ENCODE measurements at places on chromosomes 5 and 9.

DNA sequence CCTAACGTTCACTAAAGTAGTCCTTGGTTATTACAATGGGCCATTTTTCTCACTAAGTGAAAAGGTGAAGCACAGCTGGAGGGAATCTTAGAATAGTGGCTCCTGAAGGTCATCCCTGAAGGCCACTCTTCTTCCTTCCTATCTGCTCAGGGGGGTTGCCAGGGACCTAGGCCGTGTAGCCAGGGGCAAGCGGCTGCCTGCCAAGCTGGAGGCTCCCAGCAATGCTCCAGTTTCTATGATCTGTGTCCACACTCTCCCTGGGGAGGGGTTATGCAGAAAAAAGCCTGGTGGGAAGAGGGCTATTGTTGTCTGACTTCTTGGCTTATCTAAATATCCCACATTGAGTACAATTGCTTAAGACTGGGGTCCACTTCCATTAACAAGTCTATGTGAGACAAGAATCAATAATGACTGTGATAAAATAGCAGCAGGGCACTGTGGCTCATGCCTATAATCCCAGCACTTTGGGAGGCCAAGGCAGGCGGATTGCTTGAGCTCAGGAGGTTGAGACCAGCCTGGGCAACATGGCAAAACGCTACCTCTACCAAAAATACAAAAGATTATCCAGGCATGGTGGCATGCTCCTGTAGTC is 3.8 kb downstream of the NMRK1 start:
- no peak for DNase-seq

DNA sequence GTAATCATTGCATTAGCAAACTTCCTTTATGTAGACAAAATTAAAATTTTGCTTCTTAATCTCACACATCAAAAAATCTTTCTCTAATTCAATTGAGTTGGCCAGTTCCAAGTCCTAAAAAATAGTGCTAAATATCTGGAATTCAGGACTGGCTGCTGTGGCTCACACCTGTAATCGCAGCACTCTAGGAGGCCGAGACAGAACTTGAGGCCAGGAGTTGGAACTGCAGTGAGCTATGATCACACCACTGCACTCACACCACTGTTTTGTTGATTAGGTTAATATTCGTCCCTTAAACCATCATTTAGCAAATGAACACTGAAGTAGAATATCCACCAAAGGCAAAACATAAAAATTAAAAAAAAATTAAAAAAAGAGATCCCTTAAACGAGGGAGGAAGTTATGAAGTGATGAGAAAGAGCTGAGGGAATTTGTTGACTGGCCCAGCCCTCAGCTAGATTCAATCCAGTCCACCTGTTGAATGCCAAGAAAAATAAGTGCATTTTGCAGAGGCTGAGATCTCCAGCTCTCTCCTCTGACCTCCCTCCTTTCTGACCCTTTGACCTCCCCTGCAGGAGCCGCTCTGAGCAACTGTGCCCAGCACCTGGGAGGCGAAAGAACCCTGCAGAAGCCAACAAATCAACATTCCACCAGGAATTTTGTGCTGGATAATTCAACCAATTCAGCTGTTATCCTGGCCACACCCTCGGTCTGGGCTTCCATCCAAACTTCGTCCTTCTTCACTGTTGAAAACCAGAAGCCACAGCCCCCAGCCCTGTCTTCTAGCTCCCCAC is 96.8 kb downstream of the OR2K2 start:
- DNase-seq, result no peak

- no peak for DNase-seq
Measured at GRCh38 chr5:126354858-126355731, 68.1 kb upstream of the GRAMD2B start.

DNA sequence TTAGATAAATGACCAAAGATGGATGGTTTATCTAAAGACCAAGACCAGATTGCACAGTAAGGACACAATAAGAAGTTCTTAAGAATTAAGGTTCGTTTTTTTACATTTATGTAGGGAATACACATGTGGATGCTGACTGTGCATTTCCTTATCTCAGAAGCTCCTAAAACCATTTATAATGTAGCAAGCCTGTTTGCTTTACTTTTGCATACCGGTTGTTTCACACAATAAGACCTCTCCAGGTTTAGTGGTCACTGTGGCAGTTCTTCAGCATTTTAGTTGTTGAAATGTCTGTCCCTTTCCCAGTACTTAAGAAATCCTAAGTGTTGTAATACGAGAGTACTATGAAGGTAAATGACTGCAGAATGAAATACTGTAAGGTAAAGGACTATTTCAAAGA is 43.6 kb downstream of the BASP1 start:
- no peak for DNase-seq

DNA sequence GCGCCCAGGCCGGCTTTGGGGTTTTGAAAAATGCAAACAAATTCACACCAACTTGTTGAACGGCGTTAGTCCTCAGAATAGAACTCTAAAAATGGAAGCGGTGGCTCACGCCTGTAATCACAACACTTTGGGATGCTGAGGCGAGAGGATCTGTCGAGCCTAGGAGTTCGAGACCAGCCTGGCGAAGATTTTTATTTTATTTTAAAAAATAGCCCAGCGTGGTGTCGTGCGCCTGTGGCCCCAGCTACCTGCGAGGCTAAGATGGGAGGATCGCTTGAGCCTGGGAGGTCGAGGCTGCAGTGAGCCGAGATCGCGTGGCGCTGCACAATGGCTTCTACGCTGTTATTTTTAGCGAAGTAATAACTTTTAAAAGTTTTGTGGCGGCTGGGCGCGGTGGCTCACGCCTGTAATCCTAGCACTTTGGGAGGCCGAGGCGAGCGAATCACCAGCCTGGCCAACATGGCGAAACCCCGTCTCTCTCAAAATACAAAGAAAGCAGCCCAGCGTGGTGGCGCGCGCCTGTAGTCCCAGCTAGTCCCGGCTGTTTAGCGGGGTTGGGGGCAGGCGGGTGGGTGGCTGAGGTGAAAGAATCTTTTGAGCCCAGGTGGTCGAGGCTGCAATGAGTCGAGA is 694 bp upstream of the PLIN2 start:
- no peak for DNase-seq

GRCh38 chr5:169052207-169052606 is 248.7 kb downstream of the SLIT3 start:
- DNase-seq, result no peak

- DNase-seq, result no peak
Measured at GRCh38 chr5:180080486-180081280, 9.1 kb upstream of the RNF130 start.

GRCh38 chr5:138611678-138612218 is 36.5 kb upstream of the HSPA9 start:
- DNase-seq, result no peak

DNA sequence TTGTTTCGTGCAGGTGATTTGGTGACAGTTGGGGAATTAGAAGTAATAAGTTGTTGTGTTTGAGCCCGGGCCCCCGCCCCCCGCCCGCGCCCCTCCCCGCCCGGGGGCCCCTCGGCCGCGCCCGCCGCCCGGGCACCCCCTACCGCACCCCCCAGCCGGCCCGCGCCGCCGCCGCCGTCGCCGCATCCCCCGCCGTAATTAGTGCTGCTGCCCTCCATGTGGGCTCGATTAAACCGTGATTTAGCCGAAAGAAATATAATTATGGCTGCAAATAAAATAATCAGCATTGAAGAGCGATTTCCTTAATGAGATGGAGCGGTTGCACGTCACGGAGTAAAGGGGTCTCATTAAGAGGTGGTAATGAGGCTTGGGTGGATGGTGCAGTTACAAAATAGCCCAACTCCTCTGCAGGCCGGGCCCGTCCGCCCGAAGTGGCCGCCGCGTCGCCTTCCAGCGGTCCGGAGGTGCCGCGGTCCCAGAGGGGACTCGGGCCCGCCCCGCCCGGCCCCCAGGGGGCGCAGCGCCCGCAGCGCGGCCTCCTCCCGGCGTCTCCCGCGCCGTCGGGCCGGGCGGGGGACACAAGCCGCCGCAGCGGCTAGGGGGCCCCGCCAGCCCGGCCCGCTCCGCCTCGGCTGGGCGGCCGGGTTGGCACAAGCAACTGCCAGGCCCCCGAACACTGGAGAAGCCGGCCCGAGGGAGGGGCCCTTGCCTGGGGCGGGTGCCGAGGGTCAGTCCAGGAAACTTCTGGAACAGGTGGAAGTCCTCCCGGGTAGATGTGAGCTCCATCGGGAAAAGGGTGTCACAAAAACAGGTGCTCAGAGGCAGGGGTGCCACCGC is 6.9 kb upstream of the OTP start:
- no peak for DNase-seq

- no peak for DNase-seq
Measured at GRCh38 chr5:135462304-135462703, 10.2 kb upstream of the TIFAB start.

- DNase-seq, result no peak
Measured at GRCh38 chr5:169183576-169183975, 117.4 kb downstream of the SLIT3 start.

DNA sequence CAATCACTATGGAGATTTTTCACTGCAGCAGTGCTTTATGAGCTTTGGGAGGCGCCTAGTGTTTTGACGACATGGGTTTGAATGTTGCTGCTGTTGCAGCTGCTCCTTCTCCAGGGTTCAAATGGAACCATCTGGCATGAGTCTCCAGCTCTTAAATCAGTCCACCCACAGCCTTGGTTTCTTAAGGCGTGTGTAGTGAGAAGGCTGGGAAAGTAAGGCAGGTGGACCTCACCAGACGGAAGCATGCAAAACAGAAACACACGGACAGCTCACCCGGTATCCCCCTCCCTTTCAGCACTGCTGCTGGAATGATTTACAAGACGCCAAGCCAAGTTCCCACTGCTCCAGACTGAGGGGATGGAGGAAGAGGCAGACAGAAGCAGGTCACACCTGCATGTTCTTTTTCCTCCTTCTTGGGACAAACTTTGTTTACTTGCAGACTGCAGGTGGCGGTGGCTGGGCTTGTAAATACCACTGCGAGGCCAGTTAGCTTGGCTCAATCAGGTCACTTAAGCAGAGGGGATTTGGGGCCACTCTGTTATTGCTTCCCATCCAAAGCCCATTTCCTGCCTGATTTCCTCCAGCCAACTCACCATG is 47.4 kb downstream of the ADAM19 start:
- DNase-seq, result no peak

DNA sequence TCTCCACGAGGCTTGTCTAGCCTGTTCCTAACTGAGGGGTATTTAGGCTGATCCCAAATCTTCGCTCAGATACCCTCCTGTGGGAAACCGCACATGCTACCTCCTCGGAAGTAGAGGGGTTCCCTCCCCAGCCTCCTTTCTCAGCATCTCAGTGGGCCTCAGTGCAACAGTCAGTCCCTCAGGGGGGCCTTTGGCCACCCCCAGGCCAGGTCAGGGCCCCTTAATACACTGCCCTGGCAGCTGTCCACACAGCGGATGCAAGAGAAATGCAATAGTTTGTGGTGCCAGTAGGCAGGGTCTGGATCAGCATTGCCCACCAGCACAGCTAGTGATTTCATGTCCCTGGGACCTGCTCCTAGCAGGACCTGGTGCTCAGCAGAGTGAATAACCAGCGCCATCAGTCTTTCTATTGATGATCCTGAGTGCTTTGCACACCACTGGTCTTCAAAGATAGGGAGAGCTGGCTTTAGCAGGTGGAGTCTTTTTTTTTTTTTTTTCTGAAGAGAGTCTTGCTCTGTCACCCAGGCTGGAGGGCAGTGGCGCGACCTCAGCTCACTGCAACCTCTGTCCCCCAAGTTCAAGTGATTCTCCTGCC is 7.5 kb downstream of the PLPP7 start:
- no peak for DNase-seq

DNA sequence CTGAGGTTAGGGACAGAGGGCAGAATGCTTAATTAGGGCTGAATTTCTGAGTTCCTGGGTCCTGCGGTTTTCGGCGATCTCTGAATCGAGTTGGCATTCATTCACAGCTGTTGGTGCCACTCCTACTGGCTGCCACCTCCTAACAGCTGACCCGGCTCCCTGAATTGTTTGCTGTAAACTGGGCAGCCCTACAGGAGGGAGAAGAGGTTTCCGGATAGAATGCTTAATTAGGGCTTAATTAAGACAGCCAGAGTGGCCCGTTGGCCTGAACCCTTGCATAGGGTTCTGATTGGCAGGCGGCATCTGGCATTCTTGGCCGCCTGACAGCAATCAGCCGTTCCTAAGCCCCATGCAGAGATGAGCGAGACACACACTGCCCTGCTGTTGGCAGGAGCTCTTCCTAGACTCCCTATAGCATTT is 25.7 kb downstream of the FRMPD1 start:
- no peak for DNase-seq

GRCh38 chr5:149549461-149550267 is 1.6 kb downstream of the CSNK1A1 start:
- no peak for DNase-seq

- no peak for DNase-seq
Measured at GRCh38 chr5:31889001-31889561, 250.2 kb downstream of the PDZD2 start.

- DNase-seq, result no peak
Measured at GRCh38 chr5:98913911-98914310, 14.9 kb downstream of the CHD1 start.

DNA sequence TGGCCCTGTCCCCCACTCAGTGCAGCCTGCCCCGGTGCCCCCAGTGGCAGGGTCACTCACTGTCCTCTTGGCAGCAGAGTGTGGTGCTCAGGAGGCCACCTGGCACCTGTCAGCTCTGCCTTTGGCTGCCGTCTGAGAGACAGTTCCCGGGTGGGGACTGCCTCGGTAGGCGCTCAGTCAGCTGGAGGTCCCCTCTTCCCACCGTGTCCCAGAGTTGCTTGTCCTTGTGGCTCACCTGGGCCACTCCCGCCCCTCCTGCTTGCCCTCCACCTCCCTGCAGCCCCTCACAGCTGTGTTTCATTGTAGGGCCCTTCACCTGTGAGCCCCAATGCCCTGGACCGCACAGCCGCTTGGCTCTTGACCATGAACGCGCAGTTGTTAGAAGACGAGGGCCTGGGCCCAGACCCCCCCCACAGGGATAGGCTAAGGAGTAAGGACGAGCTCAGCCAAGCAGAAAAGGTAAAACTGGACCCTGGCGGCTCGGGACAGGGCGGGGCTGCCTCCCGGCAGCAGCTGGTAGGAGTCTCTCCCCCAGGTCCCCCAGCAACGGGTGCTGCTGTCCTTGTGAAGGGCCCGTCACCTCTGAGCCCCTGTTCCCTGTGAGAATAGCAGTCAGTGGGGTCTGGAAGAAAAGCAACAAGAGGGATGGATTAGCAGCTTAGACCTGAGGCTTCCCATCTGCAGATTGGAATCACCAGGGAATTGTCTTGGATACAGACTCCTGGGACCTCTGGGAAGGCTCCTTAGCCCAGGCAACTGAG is 122.7 kb downstream of the DAB2IP start:
- no peak for DNase-seq

DNA sequence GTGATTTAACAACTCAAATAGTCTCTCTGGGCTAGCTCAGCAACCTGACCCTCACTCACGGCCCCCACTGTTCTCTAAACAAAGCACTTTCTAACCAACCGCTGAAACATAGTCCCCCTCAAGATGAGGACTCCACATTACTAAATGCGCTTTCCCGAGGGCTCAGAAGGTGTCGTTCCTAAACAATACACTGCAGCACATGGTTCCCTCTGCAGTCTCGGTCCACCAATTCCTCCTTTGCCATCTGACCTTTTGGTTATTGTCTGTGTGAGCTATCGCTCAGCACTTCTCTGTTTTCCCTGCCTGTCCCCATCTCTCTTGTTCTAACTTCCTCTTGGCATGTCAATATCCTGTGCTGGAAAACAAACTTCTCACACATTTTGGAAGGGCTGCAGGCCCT is 7.2 kb downstream of the EPB41L4A start:
- DNase-seq, result no peak
